Psoas muscle (tissue), 8 donors: ENCODE measurements at places on chromosomes 6 and 20. TPM values are rescaled to one million over a fixed set of nuclear protein-coding genes. Genes with fewer than 3 reads are reported as not detected.

Gene PNPLA1
- not detected for total RNA-seq

DNA sequence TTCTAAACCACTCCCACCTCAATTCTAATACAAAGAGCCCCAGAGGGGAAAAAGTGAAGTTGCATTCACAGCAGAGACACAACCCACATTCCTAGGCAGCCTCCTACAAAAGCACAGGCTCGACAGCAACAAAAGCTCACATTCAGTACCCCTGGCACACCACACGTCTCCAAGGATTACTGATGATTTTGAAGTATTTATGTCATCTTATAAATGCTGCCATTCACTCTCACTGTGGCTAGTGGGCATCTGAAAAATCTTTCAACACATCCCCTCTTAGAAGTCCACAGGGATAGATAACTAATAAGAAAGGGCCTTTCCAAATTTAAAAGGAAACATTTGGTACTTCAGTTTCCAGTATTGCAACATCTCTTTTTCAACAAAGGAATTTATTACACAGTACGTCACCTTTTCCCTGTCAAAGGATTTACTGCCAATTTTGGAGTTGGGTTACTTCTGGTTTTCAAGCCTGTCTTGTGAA is 146.7 kb downstream of the TASP1 start:
- peaks cover 14% of the 10 kb centered on the region for H3K4me1 ChIP-seq
- no peak overlapping the region for H3K4me3 ChIP-seq
- peak; percentile 21 for DNase-seq
- H3K27me3 ChIP-seq, result no peaks in the 10 kb centered on the region
- H3K36me3 ChIP-seq, result no peaks in the 10 kb centered on the region

Gene PNLDC1
- total RNA-seq, result not detected

Gene THEMIS
- total RNA-seq, result 0.61 TPM

DNA sequence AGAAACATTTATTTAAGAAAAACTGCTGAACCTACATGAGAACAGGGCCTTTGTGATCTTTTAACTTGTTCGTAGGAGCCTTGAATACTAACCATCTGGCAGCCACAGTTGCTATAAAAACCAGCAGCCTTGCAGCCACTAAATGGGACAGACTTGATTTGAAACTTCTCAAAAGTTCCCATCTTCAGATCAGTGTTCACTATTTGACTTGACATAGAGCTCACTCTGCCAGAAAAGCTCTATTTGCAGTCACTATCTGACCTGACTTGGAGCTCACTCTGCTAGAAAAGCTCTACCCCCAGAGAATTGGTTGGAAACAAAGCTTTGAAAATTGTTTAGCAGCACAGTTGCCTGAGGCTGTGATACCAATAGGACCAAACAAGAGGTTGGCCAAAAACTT is 119.3 kb upstream of the F13A1 start:
- no peaks in the 10 kb centered on the region for H3K4me1 ChIP-seq
- no peak overlapping the region for H3K4me3 ChIP-seq
- H3K27me3 ChIP-seq, result no peaks in the 10 kb centered on the region
- H3K27ac ChIP-seq, result no peak overlapping the region
- no peaks in the 10 kb centered on the region for H3K36me3 ChIP-seq
- DNase-seq, result no peak

GRCh38 chr6:53492860-53493634 is 51.9 kb downstream of the GCLC start:
- H3K36me3 ChIP-seq, result peaks cover under 1% of the 10 kb centered on the region
- no peaks in the 10 kb centered on the region for H3K27me3 ChIP-seq
- H3K4me3 ChIP-seq, result peak overlapping the region; percentile 59
- peaks cover 11% of the 10 kb centered on the region for H3K4me1 ChIP-seq

DNA sequence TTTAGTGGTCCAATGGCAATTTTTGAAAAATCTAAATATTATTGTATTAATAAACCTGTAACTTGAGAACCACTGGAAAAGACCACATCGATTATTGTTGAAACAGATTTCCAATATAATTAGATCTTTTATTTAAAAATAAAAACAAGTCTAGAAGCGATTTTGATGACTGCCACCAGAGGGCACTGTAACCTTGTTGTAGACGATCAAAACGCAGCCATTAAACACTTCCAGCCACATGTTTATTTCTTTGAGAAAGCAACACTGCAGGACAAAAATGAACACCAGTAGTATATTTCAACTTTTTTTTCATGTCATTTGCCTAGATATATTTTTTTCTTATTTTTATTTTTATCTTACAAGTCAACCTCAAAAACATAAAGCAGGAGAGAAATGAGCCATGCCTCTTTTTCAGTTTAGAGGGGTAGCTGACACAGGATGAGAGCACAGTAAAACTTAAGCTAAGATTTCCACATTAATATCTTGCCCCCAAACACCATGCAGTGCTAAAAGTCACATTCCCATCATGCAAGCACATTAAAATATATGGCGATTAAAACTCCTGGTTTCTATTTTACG is 115.4 kb downstream of the OPRM1 start:
- no peak for DNase-seq
- H3K4me1 ChIP-seq, result no peaks in the 10 kb centered on the region
- H3K27me3 ChIP-seq, result no peaks in the 10 kb centered on the region

DNA sequence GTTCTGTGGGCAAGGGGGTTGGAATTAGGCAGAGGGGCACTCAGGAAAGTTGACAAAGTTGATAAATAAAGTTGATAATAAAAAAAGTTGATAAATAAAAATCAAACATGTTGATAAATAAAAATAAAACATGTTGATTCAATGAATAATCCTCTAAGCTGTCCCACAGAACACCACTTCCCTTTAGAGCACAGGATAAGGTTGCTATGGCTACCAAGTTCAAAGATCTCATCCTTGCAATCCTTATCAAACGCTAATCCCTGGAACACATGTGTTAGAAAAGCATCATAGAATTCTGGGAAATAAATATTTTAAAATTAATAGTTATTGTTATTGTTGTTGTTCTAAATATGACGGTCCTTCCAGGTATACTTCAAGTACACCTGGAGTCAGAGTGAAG is 33.9 kb downstream of the MBOAT1 start:
- DNase-seq, result no peak
- H3K27me3 ChIP-seq, result no peaks in the 10 kb centered on the region
- H3K27ac ChIP-seq, result no peak overlapping the region
- H3K4me3 ChIP-seq, result no peak overlapping the region

Gene SPDEF
- 0.22 TPM for total RNA-seq

GRCh38 chr6:27669624-27670301 is 196.9 kb upstream of the ZNF184 start:
- no peaks in the 10 kb centered on the region for H3K36me3 ChIP-seq
- peaks cover 92% of the 10 kb centered on the region for H3K27me3 ChIP-seq
- DNase-seq, result no peak
- H3K27ac ChIP-seq, result no peak overlapping the region

DNA sequence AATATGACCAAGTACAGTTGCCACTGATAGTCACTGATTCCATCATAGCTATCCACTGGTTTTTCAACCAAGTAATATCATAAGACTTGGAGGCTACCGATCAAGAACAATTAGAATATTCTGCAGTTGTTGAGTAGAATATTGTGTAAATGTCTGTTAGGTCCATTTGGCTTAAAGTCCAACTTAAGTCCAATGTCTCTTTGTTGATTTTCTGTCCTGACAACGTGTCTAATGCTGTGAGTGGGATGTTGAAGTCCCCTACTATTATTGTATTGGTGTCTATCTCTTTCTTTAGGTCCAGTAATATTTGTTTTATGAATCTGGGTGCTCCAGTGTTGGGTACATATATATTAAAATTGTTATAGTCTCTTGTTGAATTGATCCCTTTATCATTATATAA is 13.9 kb downstream of the ARFGEF3 start:
- no peaks in the 10 kb centered on the region for H3K4me1 ChIP-seq
- no peak for DNase-seq
- H3K36me3 ChIP-seq, result no peaks in the 10 kb centered on the region
- H3K27me3 ChIP-seq, result no peaks in the 10 kb centered on the region
- no peak overlapping the region for H3K4me3 ChIP-seq
- H3K27ac ChIP-seq, result no peak overlapping the region

GRCh38 chr6:5645328-5646290 is 361.1 kb downstream of the NRN1 start:
- H3K4me3 ChIP-seq, result no peak overlapping the region
- H3K27me3 ChIP-seq, result no peaks in the 10 kb centered on the region
- H3K36me3 ChIP-seq, result no peaks in the 10 kb centered on the region
- H3K27ac ChIP-seq, result no peak overlapping the region
- peaks cover 17% of the 10 kb centered on the region for H3K4me1 ChIP-seq
- DNase-seq, result no peak

Gene RPP40
- total RNA-seq, result 11.8 TPM
